ENCODE measurements at places on chromosomes 7 and 10.

- DNase-seq = no peak
Observed at GRCh38 chr7:52992001-52992400, 43.4 kb upstream of the POM121L12 start.

- DNase-seq = no peak
Observed at GRCh38 chr7:8613191-8613590, 179.8 kb downstream of the NXPH1 start.

DNA sequence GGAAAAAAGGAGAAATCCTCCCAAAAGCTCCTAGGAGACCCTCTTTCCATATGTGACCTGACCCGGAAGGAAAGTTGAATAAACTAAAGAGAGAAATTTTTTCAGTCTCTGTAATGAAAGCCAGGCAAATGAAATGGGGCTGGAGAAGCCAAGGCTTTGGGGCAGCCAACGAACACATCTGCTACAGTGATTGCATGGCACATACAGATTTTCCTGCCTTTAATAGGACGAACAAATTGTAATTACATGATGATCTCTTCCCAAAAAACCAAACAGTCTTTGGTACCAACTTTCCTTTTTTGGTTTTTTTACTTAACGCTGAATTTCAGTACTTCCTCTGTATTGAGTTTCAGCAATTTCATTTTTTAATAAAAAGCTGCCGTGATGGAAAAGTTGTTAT lies 23.5 kb upstream of the PTN start:
- DNase-seq = no peak

GRCh38 chr10:52558090-52558489 lies 214.5 kb downstream of the MBL2 start:
- DNase-seq = no peak

DNA sequence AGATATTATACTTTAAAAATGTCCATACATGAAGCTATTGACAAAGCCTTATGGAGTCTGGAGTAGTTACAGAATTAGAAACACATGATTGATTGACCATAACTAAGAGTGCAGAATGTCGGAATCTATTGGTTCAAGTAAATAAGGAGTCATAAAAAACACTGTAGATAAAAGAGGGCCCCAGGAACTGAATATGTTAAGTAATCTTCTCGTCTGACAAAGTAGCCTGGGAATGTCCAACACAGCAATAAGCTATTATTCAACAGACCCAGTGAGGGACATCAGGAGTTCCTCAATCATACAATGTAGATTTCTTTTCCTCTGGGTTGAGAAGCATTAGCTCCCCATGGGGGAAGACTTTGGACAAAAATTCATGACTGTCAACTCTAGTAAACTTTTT lies 782.0 kb downstream of the SUGCT start:
- DNase-seq = no peak

GRCh38 chr10:24209432-24209771 lies 464 bp downstream of the KIAA1217 start:
- DNase-seq = no peak

DNA sequence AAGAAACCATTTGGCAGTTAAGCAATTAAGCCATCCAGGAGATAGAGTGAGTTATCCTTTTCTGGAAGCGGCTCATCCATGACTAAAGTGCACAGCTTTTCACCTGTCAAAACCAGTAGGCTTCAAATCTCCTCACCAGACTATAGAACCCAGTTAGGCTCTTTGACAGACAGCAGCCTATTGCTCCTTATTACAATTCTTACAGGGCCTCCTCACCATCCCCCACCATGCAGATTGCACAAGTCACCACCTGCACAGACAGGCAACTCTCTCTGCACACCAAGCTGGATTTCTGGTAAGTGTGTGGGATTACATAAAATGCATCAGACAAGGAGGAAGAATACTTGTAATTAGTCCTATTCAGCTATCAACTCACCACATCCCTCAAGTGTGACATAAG lies 301.6 kb downstream of the SNX13 start:
- no peak for DNase-seq

DNA sequence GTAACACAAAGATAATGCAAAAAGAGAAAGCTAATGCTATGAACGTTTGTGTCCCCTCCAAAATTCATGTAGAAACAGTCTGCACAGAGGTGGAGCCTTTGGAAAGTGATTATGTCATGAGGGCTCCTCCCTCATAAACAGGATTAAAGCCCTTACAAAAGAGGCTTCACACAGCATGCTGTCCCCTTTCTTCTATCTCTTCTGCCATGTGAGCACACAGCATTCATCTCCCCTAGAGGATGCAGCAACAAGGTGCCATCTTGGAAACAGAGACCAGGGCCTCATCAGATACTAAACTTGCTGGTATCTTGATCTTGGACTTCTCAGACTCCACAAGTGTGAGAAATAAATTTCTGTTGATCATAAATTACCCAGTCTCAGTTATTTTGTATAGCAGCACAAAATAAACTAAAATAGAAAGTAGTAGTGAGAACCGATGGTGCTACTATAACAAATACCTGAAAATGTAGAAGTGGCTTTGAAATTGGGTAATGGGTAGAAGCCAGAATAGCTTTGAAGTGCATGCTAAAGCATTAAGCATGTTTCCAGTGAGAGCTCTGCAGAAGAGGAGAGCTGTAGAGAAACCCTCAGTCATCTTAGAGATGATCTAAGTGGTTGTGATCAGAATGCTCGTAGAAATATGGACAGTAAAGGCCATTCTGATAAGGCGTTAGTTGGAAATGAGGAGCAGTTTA lies 108.7 kb downstream of the DNAJC1 start:
- no peak for DNase-seq

DNA sequence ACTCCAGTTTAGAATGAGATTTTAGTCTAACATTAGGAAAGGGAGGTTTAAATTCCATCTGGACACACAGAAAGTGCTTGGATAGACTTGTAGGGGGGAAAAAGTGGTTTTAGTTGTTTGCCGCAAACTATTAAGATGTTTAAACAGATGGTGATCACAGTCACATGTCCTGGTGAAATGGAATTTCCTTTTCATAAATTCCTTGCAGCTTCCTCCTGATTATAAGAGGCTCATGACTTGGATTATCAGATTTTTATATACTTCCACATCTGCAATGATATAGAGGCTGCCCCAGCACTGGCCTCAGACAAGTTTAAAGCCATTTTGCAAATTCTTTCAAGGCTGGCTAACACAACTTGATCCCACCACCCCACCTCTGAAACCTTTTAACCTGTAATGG lies 106.4 kb upstream of the ARMC3 start:
- no peak for DNase-seq

DNA sequence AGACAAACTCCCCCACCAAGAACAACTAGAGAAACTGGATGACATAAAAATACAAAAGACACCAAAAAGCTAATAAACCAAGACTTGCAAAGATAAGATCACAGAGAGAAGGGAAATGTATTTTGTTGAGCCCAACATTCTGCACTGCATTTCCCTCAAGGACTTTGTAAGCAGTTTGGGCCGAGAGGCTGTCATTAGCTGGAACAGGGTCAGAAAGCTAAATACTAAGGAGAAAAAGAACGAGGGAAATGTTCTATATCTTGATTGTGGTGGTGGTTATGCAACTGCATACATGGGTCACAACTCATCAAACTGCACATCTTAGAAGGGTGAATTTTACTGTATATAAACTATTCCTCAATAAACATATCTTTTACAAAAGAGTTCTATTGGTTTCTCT lies 315.0 kb downstream of the IPMK start:
- DNase-seq = no peak

- DNase-seq = peak; percentile 81
Observed at GRCh38 chr7:74083928-74084721, 521 bp downstream of the LIMK1 start.

GRCh38 chr10:30330497-30331168 lies 18.4 kb downstream of the MTPAP start:
- DNase-seq = no peak

DNA sequence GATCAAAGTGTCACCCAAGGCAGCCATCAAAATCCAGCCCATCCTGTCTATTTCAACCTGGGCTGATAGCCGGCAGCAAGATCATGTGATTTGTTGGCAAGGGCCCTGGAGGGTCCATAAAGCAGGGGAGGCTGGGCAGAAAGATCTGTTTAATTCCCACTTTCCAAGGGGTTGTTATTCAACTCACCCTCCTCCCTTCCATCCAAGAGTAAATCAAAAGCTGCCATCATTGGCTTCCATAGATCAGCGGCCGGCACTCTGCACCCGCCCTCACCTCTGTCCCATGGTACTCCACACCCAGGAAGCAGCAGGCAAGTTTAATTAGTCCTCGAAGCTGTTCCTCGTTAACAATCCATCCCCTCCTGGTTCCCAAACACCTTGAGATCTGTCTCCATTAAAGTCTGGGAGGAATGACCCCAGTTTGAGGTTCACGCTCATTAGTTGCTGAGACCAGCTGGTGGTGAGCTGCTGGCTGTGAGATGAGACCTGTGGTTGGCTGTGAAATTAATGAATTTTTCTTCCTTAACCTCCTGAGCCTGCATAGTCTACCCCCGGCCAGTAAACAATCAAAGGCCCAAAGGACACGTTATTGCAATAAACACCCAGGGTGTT lies 120.6 kb upstream of the CHST15 start:
- no peak for DNase-seq

- peak; percentile 79 for DNase-seq
Observed at GRCh38 chr10:91034494-91035159, 113.7 kb upstream of the ANKRD1 start.

- peak; percentile 62 for DNase-seq
Observed at GRCh38 chr7:1675673-1676549, 5.8 kb downstream of the ELFN1 start.

- DNase-seq = no peak
Observed at GRCh38 chr10:79178070-79178576, 109.4 kb downstream of the ZMIZ1 start.

DNA sequence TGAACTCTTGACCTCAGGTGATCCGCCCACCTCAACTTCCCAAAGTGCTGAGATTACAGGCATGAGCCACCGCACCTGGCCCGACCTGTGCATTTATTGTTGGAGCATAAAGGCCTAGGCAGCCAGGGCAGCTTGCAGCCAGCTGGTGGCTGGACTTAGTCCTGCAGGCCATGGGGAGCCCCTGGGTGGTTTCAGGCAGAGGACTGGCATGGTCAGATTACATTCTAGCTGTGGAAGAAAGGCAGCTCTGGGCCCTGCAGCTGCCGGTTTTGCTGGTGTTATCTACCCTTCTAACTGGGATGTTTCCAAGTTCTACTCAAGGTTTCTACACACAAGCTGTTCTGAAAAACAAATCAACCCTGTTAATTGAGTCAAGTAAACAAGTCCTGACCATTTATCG lies 22.7 kb upstream of the MKRN1 start:
- DNase-seq = no peak

- DNase-seq = no peak
Observed at GRCh38 chr7:17530244-17530643, 231.8 kb downstream of the AHR start.

DNA sequence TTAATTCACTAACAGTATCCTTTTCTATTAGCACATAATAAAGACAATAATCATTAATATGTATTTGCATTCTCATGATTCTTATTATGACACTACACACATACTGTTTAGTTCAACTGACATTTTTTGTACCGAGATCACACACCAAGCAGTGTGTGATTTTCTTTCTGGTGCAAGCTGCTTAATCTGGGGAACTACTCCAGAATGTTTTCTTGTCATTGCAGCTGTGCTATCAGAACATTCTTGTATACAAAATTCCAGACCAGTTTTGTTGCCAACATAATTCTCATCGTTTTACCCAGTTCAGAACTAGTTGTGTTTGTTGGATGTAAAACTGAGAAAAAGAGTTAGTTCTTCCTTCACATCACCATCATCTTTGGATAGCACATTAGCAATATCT lies 37.4 kb downstream of the VKORC1L1 start:
- no peak for DNase-seq

DNA sequence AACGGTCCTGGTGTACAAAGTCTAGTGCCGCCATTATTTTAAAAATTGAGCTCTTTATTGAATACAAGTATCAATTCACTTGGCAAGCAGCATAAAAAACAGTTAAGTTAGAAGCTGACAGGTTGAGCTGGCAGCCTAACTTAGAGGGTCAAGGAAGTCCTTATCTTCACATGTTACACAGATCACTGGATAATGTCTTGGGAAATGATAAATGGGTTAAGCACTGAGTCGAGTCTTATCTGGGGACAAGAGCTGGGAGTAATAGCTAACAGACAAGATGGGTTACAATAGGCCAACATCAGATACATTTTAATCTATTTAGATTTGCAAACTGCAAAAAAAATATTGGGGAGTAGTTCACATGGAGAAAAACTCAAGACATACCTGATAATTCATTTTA lies 34.2 kb downstream of the SLC18A2 start:
- no peak for DNase-seq

- no peak for DNase-seq
Observed at GRCh38 chr7:50542132-50542531, 23.1 kb downstream of the DDC start.

- no peak for DNase-seq
Observed at GRCh38 chr7:83824214-83824613, 175.3 kb upstream of the SEMA3E start.

DNA sequence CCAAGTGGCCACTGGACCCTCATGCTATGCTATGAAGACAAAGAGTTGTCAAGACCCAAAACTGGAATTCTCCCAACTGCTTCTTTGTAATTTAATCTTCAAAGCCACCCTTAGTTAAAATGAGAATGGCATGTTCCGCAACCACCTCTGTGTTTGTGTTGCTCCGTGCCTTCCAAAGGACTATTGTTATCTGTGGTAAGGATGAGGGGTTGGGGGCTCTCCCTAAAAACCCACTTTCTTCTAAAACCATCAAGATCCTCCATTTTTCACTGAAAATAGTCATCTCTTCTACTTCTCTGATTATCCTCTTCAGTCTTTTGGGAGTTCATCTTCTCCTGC lies 222.1 kb upstream of the AOAH start:
- DNase-seq = no peak

DNA sequence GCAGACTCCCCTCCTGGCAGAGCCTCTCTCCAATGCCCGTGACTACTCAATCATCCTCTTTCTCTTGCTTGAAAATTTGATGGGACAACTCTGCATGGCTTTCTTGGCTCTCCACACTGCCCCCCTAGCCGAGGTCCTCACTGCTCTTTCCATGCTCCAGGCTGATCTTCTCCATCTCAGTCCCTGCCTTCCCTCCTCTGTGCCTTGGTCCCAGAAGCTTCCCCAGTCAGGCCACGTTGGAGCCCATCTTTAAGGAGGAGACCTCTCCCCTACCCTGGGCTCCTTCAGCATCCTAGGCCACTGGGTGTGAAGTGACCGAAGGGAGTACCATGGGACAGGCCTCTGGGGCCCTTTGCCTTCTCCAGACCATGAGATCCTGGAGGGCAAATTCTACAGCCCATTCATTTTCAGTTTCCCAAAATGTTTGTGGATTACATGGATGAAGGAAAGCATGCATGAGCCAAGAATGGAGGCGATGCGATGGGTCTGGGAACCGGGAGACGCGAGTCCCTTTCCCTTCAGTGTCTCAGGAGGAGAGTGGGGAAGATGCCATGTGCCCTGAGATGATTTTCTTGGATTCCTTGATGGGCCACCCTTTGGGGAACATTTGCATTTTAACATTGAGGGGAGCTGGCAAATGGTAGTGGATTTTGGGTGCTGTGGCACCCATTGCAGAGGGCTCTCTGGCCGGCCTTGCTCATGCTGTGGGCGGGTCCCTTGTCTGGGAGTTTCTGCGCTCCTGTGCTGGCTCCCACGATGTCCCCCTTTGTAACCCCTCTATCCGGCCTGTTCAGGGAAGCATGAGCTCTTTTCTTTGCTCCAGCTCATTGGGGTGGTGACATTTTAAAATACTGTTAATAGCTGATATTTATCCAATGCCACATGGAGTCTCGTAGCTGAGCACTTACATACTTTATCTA lies 376.6 kb downstream of the RPS24 start:
- DNase-seq = peak; percentile 42
